NCI-H524 (cell line): ENCODE measurements at places on chromosomes 5 and 9.

- DNase-seq = no peak
Observed at GRCh38 chr9:136254381-136255165, 9.0 kb upstream of the QSOX2 start.

DNA sequence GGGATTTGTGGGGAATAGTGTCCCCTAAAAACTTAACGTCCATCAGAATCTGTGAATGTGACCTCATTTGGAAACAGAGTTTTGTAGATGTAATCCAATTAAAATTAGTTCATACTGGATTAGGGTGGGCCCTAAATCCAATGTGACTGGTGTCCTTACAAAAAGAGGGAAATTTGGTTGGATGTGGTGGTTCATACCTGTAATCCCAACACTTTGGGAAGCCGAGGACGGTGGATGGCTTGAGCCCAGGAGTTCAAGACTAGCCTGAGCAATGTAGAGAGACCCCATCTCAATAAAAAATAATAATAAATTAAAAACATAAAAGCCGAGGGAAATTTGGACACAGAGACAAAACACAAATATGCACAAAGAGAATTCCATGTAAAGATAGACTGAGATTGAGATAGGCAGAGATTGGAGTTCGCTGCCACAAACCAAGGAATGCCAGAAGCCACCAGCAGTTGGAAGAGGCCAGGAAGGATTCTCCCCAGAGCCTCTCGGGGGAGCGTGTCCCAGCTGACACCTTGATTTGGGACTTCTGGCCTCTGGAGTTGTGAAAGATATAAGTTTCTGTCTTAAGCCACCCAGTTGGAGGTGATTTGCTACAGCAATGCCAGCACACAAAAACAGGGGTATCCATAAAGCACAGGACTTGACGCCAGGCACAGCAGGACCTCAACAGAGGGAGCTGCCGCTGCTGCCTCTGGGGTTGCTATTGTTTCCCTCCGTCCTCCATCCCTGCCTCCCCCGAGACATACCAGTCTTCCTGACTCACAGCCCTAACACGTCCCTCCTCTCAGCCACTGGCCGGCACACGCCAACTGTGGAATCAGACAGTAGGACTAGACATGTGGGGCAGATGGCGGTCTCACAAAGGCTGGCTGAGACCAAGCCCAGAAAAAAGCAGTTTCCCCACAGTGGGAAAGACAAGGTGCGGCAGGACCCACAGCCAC, 73.8 kb upstream of the IL17B start:
- no peak for DNase-seq

DNA sequence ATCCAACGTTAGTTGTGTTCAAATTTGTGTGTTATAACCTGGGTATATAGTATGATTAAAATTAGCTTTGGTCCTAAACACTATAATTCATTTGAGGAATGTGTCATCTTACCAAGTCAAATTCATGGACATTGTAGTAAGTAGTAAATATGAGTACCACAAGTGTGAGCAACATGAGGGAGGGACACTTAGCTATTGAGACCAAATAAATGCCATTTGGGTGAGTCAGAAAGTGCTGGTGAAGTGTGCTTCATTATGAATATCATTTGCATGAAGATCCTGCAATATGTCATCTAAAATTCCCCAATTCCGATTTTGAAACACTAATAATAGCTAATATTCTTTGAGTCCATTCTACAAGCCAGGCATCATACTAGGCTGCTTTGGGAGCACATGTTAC, 336.7 kb upstream of the KIF2A start:
- no peak for DNase-seq

DNA sequence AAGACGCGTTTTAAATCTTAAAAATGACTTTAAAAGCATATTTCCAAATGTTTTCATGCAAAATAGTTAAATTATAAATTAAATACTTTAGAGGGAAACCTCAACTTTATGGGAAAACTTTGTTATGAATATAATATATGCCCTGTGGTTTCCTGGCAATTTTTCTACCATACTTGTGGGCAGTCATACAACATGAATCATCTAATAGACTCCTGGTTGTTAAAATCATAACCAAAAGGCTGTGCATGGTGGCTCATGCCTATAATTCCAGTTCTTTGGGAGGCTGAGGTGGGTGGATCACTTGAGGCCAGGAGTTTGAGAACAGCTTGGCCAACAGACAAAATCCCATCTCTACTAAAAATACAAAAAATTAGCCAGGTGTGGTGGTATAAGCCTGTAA, 18.2 kb downstream of the ATP10B start:
- DNase-seq = no peak

- no peak for DNase-seq
Observed at GRCh38 chr5:94021246-94021645, 279.8 kb upstream of the POU5F2 start.

DNA sequence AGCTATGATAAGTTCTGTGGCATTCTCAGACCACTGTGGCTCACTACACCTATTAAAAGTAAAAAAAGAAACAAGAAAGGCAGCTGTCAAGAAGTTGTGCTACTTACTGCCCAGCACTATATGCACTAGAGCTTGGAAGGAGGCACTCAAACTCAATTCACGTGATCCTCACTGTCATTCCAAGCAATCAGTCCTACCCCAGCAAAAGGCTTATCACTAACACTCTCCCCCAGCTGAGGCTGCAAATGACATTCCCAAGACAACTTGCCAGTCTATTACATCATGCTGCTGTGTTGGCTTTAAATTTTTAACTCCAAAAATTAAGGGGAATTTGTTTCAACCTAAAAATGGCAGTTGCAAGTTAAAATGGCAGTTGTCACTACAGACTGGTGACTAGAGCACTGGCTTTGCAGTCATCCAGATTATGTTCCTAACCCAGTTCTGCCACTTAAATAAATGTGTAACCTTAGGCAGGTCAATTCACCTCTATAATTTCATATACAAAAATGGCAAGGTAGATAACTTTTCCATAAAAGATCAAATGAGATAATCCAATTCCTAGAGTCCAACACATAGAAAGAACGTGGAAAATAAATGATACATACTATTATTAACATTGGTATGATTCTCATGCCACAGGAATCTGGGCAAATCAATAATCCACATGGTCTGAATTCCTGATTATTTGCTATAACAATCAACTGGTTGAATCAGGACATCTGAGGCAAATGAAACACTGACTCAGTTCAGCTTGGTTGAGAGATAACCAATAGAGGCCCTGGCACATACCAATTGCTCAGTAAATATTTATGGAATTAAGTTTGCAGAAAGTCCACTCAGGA, 52.4 kb downstream of the FBXW11 start:
- no peak for DNase-seq

DNA sequence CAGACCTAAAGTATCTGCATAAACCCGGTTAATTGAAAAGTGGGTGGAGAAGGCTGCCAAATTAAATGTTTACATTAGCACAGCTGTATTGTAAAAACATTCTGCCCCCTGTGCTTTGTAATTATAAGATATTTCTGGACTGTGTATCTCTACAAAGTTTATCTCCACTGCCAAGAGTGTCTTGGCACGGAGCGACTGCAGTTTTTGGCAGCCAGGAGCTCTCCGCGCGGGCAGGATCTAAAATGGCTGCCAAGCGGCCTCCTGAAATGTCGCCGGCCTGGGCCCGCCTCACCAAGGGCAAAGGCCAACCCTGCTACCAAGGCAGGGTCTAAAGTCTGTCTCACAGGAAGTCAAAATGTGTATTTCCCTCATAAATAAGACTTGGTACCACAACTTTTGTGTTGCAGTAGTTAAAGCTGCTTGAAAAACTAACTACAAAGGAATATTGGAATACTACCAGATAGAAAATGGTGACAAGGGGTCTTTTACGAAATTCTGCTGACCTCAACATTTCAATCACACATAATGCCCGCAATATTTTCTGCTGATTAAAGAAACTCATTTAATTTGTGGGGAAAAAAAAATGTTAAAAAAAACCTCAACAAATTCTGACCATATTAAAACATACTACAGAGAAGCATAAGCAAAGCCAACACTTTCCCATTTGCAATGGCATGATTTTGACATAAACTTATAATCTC, 110.4 kb downstream of the NFIB start:
- no peak for DNase-seq

- no peak for DNase-seq
Observed at GRCh38 chr5:100841358-100842076, 61.6 kb downstream of the ST8SIA4 start.

- DNase-seq = no peak
Observed at GRCh38 chr5:62077823-62078550, 228.0 kb upstream of the KIF2A start.
